Stimulated activated CD4-positive, alpha-beta T cell treated with anti-CD3 and anti-CD28 coated beads, Interleukin-12 subunit alpha, Interleukin-12 subunit beta, amount 100 ng/mL, for 24 hours (primary cell): ENCODE measurements at places on chromosomes 6 and 20.

DNA sequence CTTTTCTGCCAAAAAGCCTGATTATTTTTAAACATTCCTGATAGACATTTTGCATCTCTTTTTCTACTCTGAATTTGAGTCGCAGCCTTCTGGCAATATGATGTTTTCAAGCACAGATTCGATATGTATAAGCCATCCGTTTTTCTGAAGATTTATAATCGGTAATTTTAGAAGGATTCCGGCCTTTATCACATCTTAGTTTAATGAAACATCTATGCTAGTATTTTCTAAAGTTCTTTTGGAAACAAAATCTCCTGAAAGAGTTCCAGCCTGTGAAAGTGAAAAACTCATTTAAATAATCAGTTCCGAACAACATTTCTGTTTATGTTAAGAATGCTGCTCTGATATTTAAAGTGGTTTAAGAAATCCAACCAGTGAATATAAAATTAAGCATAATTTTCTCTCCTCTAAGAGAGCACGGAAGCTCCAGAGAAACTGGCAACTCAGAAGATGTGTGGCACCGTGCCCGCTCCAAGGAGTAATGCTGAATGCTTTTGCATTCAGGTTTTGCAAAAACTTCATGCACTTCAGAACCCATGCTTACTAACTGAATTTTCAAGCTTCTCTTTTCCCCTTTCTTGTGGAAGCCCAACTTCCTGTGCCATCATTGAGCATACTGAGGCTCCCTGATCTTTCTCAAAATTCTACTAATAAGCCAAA is 20.7 kb downstream of the NDUFAF4 start:
- DNase-seq: no peak

DNA sequence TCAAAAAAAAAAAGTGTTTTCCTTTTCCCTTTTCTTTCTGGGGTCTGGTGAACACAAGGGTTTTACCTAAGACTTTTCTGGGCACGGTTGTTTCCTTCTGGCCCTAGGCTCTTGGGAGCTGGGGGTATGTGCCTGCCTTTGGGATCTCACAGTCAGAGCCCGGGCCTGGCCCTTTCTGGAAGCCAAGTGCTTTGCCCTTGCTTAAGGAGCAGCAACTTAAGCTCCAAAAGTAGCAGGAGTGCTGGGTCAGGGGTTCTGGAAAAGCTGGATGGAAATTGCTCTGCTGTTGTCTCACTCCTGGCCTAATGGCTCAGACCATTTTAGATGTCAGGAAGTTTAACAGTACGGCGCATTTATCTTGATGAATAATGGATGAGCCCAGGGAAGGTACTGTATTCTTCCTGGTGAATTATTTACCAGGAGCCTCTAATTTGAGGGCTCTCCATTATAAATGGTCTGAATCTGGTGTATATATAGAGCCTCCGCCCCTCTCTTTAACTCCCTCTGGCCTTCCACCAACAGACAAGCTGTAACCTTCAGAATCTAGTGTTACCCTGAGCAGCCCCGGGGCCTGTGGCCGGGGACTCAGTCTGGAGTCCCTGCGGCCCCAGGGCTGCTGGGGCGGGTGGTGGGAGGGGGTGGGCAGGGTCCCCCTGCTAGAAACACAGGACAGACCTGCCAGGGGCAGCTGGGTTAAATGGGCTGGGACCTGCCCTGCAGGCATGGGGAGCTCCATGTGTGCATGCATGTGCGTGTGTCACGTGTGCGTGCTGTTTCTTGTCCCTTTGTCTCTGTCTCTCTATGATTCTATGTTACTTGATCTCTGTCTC is 37.5 kb downstream of the PTK7 start:
- DNase-seq: no peak

- DNase-seq: no peak
Observed at GRCh38 chr20:33827634-33828325, 16.6 kb downstream of the CHMP4B start.

GRCh38 chr6:104409913-104410312 is 449.8 kb downstream of the HACE1 start:
- DNase-seq: no peak

GRCh38 chr6:35056952-35057351 is 84.2 kb downstream of the TCP11 start:
- no peak for DNase-seq

DNA sequence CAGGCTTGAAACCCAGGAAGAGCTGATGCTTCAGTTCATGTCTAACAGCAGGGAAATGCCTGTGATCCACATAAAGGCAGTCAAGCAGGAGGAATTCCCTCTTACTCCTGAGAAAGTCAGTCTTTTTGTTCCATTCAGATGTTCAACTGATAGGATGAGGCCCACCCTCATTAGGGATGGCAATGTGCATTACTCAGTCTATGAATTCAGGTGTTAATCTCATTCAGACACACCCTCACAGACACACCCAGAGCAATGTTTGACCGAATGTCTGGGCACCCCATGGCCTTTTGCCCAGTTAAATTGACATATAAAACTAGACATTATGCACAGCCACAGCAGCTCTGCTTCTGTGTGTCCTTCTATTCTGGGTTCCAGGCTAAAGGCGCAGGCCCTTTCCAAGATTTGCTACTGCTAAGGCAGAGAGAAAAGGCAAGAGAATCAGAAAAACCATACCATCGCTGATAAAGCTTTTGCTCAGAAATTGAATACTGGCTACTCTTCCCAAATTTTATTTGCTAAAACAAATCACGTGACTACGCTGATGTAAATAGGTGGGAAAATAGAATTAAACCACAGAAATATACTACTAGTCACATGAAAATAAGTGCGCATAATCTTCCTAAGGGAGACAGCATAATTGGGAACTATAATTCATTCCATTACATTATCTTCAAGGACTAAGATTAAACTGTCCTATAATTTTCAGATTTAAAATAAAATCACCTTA is 625.0 kb upstream of the MAN1A1 start:
- DNase-seq: no peak

DNA sequence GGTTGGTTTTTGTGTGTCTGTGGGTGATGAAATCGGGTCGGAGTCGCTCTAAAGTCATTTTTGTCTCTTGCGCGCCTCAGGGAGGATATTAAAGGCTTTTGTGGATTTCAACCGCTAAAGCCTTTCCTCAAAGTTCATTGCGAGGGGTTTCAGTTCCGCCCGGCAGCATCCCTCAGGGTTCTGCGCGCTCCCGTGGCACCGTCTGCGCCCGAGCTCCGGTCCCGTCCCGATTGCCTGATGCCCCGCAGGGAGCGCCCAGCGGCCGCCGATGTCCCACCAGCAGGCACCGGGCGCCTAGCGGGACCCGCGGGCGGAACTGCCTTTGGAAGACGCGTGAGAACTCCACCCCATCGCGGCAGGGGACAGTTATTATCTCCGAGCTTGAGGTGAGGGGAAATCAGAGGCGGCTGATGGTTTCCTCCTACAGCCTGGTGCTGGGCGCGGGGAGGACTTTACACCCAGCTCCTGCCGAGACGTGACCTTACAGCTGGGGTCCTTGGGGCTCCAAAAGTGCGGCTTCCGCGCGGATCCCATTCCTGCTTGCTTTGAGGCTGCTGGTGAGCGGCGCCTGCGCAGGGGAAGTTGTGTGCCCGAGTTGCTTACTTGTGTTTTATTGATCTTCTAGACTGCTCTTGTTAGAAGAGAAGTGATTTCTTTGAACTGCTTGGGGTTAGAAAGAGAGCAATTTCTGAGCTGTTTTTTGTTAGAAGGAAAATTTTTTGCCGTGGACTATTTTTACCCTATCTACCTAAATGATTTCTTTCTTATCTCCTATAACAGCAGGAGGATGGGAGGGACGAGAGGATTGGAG is 27.1 kb downstream of the ULBP1 start:
- no peak for DNase-seq

GRCh38 chr20:24034820-24035219 is 46.2 kb upstream of the GGTLC1 start:
- DNase-seq: no peak

DNA sequence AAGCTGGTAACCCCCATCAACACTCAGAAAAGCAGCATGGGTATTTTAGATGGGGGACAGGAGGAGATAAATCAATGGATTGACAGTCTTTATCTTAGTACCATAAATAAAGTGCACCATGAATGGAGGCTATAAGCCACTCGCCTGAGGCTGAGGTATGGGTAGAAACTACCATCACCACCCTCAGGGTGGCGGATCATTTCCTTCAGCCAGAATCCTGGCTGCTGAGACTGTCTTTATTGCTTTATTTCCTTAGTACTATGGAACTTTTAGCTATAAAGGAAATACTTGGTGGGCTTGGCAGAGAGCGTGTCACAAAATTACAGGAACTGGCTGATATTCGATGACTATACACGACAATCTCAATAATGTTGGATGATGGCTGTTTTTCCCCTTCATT is 52.2 kb downstream of the STK38 start:
- no peak for DNase-seq
